Kidney epithelial cell (primary cell): ENCODE measurements at places on chromosomes 6 and 20.

DNA sequence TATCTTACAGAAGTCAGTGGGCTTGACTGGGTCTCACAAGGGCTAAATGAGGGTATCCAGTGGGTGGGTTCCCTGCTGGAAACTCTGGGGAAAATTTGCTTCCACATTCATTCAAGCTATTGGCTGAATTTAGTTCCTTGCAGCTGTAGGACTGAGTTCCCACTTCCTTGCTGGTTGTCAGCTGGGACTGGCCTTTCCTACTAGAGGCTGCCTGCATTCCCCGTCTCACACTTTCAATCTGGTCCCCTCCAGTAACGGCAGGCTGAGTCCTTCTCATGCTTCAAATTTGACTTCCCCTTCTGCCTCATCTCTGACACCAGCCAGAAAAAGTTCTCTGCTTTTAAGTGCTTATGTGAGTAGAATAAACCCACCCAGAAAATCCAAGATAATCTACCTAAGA is 4.4 kb downstream of the CSNK2A1 start:
- DNase-seq, result no peak

- DNase-seq, result no peak
Observed at GRCh38 chr20:57587989-57588377, 27.1 kb downstream of the PCK1 start.

DNA sequence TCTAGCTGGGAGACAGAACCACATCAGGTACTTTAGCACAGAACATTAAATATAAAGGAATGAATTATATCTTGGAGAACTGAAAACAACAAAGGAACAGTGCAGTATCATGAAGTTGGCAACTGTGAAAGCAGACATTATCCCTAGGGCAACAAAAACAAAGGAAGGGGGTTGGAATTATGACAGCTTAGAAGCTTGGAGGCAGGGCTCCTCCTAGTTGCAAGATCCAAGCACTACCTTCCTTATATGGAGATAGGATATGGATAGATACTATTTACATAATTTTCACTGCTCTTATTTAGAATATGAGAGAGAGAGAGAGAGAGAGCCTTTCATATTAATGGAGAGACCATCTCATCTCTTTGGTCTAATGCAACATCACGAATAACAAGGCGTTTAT is 27.0 kb downstream of the TMEM14A start:
- no peak for DNase-seq

DNA sequence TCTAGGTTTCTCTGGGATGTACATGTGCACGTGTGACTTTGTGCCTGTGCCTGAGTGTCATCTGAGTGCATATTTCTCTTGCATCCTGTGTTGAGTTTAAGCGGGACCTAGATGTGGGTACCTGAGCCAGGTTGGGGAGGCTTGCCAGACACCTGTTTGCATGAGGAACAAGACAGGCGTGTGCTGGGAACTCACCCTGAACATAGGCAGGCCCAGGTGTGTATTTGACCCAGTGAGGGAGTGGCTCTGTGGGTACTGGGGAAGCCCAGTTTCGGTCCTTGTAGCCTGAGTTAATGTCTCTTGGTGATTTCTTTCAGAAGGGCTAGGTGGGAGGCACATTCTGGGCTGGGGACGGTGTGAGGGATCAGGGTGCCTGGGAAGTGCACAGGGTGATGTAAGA is 98.6 kb downstream of the TMEM170B start:
- no peak for DNase-seq

GRCh38 chr20:53395188-53395923 is 198.3 kb downstream of the ZNF217 start:
- DNase-seq, result no peak
